Activated CD4-positive, alpha-beta T cell treated with anti-CD3 and anti-CD28 coated beads, Interleukin-2, amount 50 U/mL, for 1 hour (primary cell): ENCODE measurements at places on chromosomes 3 and 15.

DNA sequence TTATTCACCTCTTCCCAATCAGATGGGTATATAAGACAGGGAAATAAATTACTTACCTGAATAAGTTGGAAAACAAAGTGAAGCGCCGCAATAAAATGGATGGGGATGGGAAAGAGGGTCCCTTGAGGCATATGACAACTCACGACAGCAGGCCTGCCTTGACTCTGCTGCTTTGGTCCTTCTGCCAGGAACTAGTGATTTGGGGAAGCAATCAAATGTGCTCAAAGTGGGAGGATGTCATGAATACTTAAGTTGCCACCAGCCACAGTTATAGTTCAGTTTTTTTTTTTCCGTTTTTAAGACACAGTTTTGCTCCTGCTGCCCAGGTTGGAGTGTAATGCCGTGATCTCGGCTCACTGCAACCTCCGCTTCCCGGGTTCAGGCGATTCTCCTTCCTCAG lies 4.6 kb downstream of the PARL start:
- no peak for DNase-seq

GRCh38 chr3:179454887-179455286 lies 3.6 kb upstream of the GNB4 start:
- no peak for DNase-seq

GRCh38 chr3:46479696-46480095 lies 15.0 kb upstream of the LTF start:
- no peak for DNase-seq

DNA sequence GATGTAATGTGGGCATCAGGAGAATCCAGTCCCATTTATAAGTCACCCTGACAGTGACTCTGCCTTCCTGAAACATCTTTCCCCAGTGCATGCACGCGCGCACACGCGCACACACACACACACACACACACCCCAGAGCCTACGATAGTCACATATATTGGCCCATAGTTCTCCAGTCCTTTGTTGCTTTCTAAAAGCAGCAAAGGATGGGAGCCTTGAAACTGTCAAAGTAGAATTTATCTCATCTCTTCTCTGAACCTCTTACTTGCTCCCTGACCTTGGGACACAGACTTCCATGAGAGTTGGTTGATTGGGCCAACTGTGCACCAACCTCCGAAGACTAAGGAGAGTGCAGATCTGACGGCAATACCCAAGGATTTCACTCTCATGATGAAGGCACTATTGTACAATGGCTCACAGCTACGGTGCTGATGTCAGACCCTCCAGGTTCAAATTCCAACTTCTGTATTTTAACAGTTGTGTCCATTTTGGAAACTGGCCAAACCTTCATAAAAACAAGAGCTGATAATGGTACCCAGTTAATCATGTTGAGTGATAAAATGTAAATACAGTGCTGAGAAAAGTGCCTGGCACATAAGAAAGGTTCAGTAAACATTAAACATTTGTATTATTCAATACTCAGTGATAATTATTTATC lies 8.3 kb downstream of the CPA3 start:
- no peak for DNase-seq

DNA sequence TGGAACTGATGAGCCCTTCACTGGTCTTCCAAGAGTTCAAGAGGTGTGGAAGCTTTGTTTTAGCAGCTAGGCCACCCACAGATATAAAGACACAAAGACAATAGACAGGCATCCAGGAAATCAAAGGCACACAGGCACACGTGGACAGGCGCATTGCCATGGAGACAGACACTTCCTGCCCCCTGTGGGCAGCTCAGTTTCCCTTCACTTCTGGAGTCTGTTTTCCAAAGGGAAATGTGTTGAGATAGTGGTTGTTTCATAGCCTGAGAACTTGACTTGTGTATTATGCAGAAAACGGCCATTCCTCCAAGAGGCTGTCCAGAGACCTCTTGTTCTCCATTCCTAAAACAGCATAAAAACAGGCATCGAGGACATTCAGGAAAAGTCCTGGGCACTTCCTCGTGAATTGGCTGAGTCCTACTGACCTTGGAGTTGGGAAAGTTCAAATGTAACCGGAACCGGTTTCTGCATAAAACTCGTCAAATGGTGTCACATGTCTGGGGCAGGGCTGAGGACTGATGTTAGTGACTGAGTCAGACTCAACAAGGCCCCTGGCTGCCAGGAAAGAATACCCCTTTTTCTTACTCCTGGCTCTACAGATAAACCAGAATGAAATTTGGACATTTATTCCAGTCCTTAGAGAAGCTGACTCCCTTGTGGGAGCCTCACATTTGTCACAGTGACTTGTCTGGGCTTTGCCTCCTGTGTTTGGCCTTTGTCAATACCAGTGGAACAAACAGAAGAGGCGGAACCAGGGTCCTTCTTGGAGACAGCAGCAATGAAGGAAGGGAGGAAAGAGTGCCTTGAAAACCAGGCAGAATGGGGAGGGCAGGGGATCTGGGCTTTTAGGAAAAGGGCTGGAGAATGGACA lies 1.3 kb downstream of the ALPK3 start:
- no peak for DNase-seq

DNA sequence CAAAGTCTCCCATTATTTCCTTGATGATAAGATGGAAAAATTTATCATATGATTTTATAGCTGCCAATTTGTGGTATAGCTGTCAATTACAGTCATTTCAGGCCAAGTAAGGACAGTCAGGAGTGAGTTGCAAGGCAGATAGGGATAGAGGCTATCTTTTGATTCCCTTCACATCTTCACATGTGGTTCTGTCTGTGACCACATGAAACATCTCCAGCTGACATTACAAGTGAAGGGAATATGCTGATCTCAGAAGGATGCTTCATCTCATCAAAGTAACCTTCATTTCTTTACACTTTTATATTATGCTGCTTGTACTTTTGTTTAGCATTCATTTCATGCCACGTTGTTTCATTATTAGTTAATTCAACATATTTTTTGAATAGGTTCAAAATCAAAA lies 136.9 kb upstream of the CFAP20DC start:
- no peak for DNase-seq

- no peak for DNase-seq
Observed at GRCh38 chr3:73618461-73618860, 6.3 kb downstream of the PDZRN3 start.

DNA sequence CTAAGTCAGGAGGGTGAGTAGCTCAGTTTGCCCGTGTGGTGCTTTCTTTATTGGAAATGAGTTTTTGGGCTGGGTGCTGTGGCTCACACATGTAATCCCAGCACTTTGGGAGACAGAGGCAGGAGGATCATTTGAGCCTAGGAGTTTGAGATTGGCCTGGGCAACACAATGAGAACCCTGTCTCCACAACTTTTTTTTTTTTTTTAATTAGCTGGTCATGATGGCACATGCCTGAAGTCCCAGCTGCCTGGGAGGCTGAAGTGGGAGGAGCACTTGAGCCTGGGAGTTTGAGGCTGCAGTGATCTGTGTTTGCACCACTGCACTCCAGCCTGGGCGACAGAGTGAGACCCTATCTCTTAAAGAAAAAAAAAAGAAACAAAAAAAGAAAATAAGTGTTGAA lies 174.9 kb downstream of the NSMCE3 start:
- DNase-seq, result no peak

- DNase-seq, result no peak
Observed at GRCh38 chr15:71658036-71658435, 152.3 kb upstream of the NR2E3 start.

DNA sequence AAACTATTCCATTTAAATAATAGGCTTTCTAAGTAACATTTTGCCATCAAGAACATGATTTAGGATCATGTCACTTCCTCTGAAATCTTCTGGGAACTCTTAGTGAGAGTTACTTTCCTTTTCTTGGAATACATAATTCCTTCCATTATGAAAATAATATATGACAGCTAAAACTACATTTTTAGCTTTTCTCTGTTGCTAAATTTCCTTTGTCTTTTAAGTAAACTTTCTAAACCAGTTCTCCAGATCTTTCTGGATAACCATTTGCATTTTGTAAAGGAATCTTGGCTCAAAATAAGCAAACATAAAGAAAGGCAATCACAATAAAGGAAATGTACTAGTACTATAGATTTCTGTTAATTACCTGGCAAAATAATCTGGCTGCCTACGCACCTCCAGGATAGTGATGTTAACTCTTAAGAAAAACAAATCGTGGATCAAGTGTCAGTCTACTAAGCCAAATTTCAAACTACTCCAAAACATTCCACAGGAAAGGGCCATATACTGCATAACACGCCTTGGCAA lies 165.7 kb downstream of the ZNF385D start:
- DNase-seq, result no peak

DNA sequence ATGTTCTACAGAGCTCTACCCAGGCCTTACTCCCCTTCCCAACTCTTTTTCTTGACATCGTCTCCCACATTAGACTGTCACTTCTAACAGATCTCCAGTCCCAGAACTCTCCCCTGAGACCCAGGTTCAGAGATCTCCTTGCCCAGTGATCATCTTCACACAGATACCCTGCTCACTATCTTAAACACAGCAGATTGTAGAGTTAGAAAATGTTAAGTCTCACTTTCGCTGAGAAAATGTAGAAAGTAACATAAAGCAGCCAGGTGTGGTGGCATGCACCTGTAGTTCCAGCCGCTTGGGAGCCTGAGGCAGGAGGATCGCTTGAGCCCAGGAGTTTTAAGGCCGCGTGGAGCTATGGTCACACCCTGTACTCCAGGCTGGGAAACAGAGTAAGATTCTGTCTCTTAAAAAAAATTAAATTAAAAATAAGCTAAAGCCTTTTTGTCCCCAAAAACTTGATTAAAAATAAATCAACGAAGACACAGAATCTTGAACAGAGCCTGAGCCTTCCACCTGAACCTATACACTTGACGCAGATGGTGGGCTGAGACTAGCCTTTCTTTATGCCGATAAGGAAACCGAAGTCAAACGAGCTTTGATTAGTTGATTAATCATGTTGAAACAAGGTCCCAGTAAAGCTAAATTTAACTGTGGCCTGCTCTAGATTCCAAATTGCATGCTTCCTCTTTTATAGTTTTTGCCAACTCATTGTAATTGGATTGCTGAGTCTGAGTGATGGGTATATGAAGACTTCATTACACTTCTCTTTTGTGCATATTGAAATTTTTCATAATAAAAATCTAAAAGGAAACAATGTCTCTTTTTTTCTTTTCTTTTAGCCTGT lies 31.3 kb upstream of the BLM start:
- DNase-seq, result no peak

GRCh38 chr3:107271787-107272387 lies 105.4 kb upstream of the CCDC54 start:
- no peak for DNase-seq

DNA sequence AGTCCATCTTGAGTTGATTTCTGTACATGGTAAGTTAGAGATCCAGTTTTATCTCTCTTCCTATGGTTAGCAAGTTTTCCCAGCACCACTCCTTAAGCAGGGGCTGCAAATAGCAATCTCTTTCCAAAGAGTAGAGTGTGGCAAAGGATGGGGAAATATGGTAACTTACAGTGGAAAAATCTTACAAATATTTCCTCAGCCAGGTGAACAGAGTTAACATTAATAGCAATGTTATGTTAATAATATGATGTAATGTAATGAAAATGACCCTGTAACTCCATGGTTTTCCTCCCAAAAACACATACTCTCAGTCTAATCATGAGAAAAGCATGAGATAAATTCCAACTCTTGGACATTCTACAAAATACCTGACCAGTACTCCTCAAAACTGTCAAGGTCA lies 30.4 kb downstream of the FSIP1 start:
- DNase-seq, result no peak

DNA sequence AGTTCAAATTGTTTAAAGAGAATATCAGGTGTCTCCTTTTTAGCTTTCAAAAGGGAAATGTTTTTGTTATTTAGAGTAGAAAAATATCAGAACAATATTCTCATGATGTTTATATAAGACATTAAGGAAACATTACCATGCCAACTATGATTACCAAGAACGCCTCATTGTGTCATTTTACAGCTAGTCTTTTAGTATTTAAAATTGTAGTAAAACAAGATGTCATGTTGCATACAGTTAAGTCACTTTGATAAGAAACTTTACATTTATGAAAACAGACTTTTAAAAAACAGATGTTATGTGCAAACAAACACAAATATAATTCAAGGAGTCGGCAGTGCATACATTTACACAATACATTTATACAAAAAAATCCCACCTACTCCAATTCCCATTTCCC lies 4.4 kb downstream of the PLSCR4 start:
- no peak for DNase-seq

DNA sequence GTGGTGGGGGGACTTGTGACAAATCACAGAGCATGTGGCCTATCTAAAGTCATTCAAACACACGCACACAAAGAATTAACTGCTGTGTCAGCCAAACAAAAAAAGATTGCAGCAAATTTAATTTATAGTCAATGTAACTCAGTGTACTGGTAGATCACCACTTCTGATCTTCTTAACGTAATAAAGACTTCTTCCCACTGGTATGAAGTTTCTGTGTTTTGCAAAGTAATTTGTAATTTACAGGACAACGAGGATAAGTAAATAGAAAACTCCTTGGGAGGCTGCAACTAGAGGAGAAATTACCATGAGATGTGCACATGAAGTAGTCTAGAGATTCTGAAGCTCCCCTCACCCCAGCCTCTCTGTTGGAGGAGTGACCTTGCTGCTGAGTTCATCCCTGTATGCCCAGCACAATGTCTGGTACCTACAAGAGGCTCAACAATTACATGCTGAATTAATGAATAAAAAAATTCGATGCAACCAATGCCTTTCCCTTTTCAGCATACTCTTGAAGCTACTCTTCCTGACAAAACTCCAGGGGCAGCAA lies 207.3 kb downstream of the ARRDC4 start:
- DNase-seq, result no peak

DNA sequence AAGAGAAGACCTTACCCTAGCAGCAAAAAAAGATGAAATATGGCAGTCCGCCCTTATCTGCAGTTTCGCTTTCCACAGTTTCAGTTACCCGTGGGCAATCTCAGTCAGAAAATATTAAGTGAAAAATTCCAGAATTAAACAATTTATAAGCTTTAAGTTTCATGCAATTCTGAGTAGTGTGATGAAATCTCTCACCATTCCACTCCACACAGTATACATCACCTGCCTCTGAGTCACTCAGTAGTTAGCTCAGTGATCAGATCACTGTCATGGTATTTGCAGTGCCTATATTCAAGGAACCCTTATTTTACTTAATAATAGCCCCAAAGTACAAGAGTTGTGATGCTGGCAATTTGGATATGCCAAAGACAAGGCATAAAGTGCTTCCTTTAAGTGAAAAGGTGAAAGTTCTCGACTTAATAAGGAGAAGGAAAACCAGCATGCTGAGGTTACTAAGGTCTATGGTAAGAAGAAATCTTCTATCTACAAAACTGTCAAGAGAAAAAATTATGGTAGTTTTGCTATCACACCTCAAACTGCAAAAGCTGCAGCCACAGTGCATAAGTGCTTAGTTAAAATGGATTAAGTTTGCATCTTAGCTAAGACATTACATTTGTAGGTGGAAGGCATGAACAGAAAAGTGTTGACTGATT lies 48.1 kb downstream of the HSPBAP1 start:
- no peak for DNase-seq

DNA sequence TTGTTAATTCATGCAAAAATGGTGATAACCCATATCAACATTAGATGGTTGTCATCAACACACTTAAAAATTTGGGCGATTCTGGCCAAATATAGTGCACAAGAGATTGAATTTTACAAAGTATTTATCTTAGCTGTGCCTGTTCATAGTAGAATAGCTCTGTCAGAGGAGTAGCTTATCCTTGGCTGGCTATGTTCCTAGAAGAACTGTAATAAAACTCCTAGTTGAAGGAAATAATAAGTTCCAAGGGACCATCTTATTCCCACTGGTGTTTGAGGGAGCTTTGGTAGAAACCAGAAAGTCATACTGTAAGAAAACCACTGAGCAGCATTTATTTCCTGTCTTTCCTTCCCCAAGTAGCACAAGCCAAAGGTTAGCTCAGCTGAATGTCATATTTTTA lies 201.8 kb downstream of the GRM7 start:
- DNase-seq, result no peak

- no peak for DNase-seq
Observed at GRCh38 chr3:148930752-148931151, 60.6 kb upstream of the GYG1 start.
